H1 (cell line): ENCODE measurements at places on chromosomes 6 and 20.
A peak's percentile ranks its signal among the peaks of the same experiment; 100 is the strongest.

- DNase-seq = no peak
These were observed 121.4 kb downstream of the LAMP5 start for GRCh38 chr20:9635750-9636149.

DNA sequence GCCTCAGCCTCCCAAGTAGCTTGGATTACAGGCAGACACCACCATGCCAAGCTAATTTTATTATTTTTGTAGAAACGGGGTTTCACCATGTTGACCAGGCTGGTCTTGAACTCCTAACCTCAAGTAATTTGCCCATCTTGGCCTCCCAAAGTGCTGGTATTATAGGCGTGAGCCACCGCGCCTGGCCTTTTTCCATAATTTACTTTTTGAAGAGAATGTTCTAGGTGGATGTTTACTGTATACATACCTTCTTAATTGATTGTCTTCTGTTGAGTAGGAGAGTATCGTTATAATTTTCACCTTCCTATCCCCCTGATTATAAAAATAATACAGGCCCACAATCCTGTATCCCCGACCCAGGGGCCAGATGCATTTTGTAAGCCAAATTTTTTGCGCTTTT, 174.4 kb downstream of the BCAS1 start:
- no peak for DNase-seq

DNA sequence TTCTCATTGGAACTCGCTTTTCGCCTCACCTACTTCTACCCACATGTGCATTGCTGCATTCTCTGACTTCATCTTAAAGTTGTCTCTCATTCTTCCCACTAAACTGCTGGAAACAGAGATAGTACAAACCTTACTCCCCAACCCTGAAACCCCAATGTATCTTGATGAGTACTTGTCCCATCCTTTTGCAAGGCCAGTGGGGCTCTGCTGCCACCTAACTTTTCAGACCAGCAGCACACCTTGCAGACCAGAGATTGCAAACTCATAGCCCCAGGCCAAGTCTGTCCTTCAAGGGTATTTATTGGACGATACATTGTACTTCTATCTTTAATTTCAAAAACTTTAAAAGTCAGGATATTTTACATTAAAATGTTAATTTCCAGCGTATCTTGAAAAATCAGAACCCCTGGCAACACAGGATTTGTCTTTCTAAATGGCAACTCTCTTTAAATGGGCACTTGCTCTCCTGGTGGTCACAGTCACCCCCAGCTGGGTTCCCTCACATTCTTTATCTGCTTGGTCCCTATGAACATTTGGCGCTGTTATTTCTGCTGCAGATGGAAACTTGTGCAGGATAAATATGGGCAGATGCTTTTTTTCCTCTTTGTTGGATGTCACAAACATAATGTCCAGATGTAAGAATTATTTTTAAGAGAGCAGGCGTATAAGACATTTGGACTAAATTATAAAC, 83.9 kb downstream of the SOD2 start:
- peak; percentile 34 for DNase-seq

GRCh38 chr6:20833881-20834515, 299.7 kb downstream of the CDKAL1 start:
- no peak for DNase-seq

DNA sequence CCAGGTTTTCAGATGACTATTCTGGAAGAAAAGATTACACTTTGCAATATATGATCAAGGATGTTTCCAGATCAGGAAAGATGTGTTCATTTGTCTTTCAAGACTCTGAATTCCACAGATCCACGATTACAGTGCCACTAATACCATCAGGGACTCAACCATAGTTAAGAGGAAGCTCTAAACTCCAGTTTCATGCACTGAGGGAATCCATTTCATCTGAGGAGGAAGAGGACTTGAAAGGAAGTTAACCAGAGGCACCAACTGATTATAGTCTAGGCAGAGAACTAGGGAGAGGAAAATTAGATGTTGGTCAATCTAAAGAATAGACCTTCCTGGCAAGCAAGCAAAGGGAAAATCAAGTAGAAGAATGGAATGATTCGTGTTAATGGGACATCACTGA, 218.3 kb upstream of the PRDM1 start:
- no peak for DNase-seq

- no peak for DNase-seq
These were observed 156.4 kb downstream of the MTHFD1L start for GRCh38 chr6:151021896-151022295.

- no peak for DNase-seq
These were observed 487.0 kb upstream of the BTBD3 start for GRCh38 chr20:11430652-11431051.

- DNase-seq = no peak
These were observed 132.5 kb downstream of the ALDH8A1 start for GRCh38 chr6:134817448-134817847.

DNA sequence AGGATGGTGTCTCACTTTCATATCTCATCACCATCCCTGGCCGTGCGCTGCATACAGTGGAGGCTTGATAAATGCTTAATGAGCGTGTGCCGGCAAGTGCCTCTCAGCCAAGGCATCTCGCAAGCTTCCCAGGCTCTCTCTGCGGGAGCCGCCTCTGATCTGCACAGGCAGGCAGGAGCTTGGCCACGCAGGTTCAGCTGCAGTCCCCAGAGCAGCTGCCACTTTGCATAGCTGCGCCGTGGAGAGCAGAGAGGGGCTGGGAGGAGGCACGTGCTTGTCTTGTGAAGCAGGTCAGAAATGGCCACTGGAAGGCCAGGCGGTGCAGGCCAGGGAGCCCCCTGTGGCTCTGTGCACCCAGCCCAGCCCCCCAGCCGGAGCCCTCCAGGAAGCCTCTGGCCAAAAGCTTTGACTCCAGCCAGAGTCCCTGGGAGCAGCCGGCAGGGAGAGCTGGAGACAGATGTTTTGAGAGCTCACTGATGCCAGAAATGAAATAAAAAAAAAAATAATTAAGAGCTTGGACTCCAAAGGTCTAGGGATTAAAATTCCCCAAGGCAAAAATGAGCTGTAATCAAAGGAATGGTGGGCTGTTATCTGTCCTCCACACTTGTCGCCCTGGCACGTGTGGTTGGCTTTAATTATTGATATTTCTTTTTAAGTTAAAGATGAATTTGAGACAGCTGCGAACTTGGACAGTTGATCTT, 377.0 kb downstream of the CDH4 start:
- no peak for DNase-seq

DNA sequence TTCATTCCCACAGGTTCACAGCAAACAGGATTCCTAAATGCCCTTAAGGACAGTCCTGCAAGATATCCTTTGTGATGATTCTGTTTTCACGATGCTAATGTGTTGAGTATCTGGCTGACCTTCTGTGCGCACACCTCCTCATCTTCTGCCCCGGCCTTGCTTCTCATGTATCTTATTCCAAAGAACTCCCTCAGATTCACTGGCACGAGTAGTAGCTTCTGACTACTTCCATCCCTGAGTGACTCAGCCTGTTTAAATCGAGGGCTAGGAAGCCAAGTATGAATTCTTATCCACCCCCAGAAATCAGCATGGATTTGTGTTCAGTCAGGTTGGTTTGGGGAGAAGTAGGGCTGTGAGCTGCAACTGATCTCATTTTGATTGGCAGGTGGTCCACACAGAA, 190.2 kb upstream of the SNX9 start:
- DNase-seq = no peak

DNA sequence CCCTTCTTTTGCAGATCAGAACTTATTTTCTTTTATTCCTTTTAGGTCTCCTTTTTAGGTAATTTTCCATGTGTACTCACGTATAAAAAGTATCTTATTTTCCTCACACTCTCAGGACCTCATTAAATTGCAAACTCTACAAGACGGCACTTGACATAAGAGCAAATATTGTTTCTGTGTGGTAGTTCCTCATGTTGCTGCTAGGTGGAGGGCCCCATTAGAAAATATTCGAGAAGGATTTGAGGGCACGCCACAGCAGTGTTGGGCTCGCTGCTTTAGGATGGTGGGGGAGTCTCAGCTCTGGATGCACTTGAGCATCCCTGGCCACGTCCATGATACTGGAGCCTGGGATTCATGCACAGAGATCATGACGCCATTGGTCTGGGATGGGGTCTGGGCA, 64.9 kb upstream of the ZFP64 start:
- DNase-seq = no peak

DNA sequence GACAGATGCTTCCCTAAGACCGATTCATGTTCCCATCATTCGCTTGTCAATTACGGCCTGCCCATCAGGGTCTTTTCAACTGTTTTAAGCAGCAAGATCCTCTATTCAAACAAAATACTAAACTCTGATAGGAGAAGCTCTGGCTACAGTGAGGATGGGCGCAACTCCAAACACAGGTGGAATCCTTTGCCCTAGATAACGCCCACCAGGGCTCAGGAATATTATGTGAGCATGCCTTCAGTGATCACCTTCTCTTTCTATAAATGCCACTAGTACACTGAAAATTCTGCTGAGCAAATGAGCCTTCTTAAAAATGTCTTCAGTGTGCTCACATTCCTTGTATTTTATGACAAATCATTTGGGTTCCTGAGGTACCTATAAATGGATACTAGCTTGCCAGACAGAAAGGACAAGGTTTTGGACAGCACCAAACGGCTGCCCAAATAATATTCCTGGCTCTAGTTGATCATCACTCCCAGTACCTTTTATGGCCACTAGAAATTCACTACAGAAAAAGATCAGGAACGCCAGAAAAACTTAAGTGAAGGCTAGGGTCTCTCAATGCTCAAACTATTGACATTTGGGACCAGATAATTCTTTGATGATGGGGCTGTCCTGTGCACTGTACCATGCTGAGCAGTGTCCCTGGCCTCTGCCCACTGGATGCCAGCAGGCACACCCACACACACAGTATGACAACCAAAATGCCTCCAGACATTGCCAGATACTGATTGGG, 13.1 kb downstream of the ZNF217 start:
- no peak for DNase-seq

DNA sequence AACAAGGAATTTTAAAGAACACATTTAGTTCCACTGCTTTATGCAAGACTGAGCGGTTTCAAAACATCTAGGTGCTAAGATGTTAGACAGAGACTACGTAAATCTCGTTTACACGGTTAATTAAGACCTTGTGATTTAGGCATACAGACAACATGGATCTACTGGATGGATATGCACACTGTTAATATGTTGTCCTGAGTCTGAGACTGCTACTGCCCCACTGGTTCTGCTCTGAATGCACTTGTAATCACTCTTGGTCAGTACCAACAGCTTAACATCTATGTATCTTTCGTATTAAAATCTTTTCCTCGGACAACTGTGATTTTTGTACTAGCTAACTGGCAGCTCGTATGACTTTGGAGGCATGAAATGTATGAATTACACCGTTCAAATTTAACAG, 3.1 kb downstream of the MAN1A1 start:
- DNase-seq = no peak

GRCh38 chr20:24678351-24679106, 209.1 kb downstream of the SYNDIG1 start:
- no peak for DNase-seq

DNA sequence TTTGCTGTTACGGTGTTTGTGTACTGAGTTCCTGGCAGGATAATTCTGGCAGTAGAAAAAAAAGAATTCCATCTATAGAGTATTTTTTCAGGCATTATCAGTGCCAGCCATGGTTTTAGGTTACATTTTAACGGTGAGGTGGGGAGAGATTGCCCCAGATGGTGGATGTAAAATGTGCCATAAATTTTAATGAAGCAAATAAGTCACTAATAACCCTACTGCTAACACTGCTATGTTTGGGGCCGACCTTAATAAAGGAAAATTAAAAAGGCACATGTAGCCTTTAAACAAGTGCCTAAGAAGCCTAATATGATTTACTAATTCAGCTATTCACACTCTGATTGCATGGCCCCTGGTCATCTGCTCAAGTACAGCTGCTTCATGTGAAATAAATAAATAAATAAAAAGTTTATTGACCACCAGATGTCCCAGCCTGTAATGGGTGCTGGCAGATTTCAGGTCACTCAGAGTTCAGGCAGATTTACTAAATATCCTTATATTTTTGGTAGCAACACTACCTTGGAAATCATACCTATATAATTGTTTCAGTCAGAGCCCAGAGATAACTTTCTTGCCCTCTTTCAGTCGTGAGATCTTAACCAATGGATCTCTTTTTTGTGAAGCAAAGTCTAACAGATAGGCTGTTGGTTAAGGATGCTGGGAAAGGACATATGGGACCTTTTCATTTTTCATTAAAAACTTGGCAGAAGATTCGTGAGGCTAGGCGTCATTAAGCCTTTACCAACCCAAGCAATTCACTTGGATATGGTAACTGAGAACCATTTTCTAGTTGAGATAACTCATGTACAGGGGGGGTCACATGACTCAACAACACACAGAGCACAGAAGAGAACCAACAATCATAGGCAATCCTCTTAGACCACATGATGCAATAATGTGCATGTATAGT, 495.0 kb upstream of the NRSN1 start:
- DNase-seq = no peak
